ENCODE measurements at places on chromosomes 16 and 17. TPM values are rescaled to one million over a fixed set of nuclear protein-coding genes. Genes with fewer than 3 reads are reported as not detected.

The HOXB1 gene
- total RNA-seq: not detected

The CCL3 gene
- 981 TPM for total RNA-seq

The NXN gene
- 0.33 TPM for total RNA-seq

The C16orf96 gene
- total RNA-seq: 0.07 TPM

The WNK4 gene
- total RNA-seq: 0.15 TPM

The OR4D1 gene
- total RNA-seq: 0.17 TPM

The PRR15L gene
- total RNA-seq: not detected

The TMEM98 gene
- total RNA-seq: 1.1 TPM

The GDPD3 gene
- 5.3 TPM for total RNA-seq

The SLC16A6 gene
- 3.6 TPM for total RNA-seq

The CES1 gene
- not detected for total RNA-seq

The PDIA2 gene
- not detected for total RNA-seq

The HBA1 gene
- not detected for total RNA-seq

The KRT36 gene
- not detected for total RNA-seq

The CDIP1 gene
- total RNA-seq: 25.7 TPM

The KRTAP9-4 gene
- total RNA-seq: not detected

The CHST4 gene
- not detected for total RNA-seq

The CORO6 gene
- total RNA-seq: 21.3 TPM
